Foreskin melanocyte (primary cell): ENCODE measurements at places on chromosomes 4 and X.
A peak's percentile ranks its signal among the peaks of the same experiment; 100 is the strongest.

DNA sequence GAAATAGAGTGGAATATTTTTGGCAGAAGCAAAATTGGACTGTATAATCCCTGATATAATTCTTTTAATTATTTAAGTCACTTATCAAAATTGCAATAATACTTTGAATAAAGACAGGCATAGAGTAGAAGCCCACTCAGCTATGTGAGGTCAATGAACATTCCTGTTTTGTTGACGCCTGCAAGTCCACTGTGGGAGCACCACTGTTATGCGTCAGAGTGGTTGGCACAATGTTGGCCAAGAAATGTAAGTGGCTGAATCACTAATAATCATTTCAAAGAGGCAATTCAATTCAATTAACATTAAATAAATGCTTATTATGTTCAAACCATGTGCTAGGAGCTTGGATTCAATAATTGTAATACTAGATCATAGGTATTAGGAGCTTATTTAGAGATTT, 221.0 kb downstream of the SPCS3 start:
- DNase-seq: no peak

DNA sequence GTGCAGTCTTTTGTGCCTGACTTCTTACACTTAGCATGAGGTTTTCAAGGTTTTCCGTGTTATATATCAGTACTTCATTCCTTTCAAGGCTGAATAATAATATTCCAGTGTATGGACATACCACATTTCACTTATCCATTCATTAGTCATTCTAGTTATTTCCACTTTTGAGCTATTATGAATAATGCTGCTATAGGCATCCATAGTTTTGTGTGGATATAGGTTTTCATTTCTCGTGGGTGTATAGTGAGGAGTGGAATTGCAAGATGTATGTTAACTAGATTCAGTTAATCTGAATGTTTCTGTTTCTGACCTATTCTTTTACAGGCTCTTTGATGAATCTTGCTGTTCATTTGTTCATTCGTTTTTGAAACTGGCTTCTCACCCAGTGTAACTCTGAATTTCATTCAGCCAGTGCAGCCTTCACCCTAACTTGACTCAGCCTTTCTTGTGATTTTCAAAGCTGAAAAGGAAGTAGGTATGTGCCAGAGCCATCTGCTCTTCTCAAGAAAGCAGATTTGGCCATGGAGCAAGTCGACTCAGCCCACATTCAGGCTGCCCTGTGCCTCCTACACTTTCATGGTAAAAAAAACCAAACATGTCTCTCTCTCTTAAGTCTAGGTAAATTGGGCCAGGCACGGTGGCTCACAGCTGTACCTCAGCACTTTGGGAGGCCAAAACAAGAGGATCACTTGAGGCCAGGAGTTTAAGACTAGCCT, 56.3 kb upstream of the NOCT start:
- no peak for DNase-seq

GRCh38 chrX:1475481-1475880, 22.8 kb upstream of the ASMTL start:
- DNase-seq: no peak

GRCh38 chr4:6999172-7000086, 43.7 kb upstream of the TADA2B start:
- no peak for DNase-seq

DNA sequence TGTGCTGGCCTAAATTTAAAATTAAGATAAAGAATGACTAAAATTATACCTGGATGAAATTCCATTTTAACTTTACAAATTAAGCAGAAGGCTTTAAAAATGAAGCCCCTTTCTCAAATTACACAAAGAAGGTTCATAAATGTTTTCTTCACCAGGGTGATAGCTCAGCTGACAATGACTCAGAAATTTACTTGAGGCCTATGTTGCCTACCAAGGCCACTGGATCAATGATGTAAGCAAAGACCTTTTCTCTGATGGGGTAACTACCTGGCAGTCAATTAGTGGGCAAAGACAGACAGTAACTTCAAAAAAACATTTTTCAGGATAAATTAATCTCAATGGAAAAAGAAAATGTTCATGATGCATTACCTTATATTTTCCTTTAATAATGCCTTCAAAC, 23.9 kb upstream of the GPR34 start:
- DNase-seq: no peak

DNA sequence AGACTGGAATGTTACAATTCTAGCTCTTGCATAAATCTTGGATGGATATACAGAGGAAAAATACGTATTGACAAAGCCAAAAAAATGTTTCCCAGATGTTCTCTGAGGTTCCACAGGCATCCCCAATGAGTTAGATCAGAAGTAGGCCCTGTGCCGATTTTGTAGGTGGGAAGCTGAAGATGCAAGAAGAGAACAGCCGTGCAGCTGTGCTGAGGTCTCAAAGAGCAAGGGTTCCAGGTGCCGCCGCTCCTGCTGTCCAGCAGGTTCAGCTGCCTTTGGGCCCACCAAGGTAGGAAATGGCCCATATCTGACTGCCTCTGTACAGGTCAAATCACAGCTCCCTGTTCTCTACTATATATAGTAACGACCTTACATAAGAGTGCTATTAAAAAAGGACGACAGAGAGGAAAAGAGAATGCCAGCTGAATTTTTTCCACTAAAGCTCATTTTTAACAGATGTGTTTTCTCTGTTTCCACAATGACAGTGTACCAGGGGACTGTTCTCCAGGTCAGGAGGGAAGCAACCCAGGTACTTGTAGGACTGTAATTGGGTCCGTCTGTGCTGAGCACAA, 155.6 kb downstream of the CBR4 start:
- DNase-seq: no peak

- DNase-seq: no peak
These were observed 66.8 kb upstream of the UCP1 start for GRCh38 chr4:140635606-140636005.

DNA sequence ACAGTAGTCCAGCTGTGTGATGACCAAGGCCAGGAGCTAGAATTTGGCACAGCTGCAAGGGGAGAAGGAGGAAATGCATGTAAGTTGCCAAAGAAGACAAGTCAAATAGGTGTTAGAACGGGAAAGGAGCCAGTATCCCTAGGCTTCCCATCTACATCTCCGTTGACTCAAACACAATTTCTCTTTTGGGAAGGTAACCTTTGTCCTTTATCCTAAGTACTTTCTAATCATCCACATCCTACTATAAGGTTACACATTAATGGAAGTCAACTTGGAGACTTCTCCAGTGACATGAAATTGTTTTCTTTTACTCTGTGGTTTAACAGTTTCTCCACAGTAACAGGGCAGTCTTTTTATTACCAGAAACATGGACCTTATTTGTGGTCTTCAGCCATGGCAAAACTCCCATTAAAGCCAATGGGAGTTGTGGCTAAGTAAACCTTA, 620.0 kb downstream of the ANKRD50 start:
- no peak for DNase-seq

- DNase-seq: peak; percentile 65
These were observed at the start of gene SEC24B for GRCh38 chr4:109433205-109434006. TSS of gene SEC24B (plus strand) at chr4:109433815. CDS start at chr4:109433870, 55 bp downstream.

DNA sequence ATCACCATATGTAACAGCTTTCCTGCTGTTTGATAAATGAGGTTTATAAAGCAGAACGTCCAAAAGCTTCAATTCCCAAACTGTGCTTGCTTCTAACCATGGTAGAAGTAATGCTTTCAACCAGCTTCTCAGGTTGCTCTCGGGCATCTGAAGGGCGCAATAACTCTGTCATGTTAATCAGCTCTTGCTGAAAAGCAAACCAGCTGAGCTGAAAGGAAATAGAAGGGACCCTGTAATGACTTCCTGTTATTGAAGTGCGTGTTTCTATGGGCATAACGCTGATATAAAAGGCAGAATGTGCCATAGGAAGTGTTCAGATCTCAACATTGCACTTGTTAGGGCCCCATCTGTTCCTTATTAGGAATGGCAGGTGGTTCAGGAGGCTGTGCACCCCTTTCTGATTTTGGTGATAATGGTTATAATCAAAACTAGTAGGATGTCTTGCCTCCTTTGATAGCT, 21.2 kb downstream of the HERC3 start:
- DNase-seq: no peak

DNA sequence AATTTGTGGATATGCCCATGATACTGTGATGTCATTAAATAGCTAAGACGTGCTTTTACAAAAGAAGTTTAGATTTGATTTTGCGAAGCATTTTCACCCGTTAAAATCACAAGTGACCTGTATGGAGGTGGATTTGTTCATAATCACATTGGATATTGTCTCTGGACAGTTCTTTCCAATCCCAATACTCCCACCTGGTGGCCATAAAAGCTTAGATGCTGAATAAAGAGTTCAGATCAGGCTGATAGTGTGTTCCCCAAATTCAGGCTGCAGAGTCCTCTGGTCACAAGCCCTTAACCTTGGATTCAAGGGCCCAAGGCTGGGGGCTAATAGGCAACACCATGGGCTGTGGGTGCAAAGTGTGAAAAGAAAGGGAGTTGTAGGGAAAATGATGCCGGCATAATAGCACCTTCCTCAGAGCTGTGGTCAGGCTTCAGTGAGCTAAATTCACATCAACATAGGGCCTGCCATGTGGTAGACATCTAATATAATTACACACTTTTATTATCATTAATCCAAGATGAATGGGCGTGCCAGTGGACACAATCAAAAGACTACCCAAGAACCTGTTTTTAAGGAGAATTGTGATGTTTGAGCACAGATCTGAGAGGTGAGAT, 28.1 kb downstream of the SMIM43 start:
- DNase-seq: no peak

DNA sequence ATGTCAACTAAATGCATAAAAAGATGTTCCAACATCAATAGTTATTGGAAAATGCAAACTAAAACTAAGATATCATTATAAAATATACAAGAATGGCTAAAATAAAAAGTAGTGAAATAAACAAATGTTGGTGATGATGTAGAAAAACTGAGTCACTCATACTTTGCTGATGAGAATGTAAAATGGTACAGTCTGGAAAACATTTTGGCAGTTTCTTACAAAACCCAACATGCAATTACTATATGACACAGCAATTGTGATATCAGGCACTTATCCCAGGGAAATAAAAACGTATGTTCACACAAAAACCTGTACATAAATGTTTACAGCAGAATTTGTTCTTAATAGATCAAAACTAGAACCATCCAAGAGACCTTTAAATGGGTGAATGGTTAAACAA, 182.6 kb downstream of the RTL9 start:
- DNase-seq: no peak

- DNase-seq: no peak
These were observed 76.2 kb downstream of the CXCL13 start for GRCh38 chr4:77681792-77682191.

DNA sequence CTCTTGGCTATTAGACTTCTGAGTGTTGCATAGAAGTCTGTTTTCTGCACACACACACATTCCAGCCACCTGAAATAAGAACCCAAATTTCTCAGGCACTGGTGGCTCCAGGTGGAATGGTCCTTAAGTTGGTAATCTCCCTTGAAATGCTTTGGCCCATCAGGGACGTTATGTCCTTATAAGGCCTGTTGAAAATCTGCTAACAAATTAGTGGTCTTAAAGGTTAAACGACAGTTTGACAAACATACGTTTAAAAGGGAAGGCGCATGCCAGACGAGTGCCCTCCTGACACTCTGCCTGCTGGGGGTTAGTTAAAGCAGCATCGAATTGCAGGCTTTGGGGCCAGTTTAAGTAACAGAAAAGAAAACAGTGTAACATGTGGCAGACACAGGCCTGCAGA, 125.0 kb downstream of the TBX22 start:
- no peak for DNase-seq

GRCh38 chr4:21848021-21848420, 100.6 kb downstream of the KCNIP4 start:
- no peak for DNase-seq

GRCh38 chr4:1760521-1761071, 32.5 kb upstream of the FGFR3 start:
- DNase-seq: no peak

DNA sequence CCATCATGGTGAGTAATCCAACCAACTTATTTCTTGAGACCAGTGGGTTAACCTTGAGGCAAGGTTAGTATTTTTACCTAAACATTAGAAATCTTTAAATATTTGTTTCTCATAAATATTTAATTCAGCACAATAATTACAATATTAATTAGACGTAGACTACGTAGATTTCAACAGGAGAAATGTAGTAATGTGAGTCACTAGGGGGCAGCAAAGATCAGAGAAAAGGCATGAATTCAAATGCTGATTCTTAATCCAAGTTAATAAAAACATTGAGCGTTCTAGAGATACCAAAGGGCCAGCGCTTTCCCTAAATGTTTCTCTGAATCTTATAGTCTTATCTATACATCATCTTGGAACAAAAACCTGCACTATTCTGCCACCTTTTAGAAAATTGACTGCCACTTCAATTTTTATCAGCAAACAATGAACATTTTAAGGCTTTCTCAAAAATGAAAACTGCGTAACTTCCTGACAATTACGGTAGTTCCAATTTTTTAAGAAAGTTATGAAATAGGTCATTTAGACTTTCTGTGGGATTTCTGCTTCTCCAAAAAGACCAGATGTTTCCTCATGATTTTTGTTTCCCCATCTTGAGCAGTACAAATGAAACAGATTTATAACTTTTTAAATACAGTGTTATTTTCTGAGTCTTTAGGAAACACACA, 180.7 kb downstream of the GASK1B start:
- DNase-seq: peak; percentile 67

DNA sequence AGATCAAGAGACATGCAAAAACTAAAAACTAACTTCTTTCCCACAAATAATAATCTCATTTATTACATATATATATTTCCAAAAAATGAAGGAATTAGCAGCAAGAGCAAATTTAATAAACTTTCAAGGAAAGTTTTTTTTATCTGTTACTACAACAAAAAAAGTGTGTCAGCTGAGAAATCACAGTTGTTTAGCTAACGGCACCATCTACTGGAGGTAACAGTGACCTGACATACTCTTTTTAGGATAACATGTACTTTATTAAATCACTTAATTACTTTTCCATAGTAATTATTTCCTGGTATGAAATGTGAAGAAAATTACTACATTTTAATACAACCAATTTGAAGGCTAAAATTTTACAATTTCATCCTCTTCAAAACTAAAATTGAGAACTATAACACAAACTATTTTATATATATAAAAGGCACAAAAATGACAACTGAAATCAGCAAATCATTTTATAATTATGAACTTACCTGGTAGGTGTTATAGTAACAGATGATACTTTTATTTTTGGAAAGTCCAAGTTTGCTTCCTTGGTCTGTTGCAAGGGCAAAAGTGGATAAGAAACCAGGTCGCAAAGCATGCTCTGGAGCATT, 9.1 kb downstream of the LAMTOR3 start:
- no peak for DNase-seq

- no peak for DNase-seq
These were observed 36.9 kb upstream of the FAT1 start for GRCh38 chr4:186760576-186760975.

GRCh38 chr4:15536552-15537499, 67.1 kb downstream of the CC2D2A start:
- no peak for DNase-seq

- DNase-seq: no peak
These were observed 32.8 kb downstream of the ABCE1 start for GRCh38 chr4:145130788-145131399.

DNA sequence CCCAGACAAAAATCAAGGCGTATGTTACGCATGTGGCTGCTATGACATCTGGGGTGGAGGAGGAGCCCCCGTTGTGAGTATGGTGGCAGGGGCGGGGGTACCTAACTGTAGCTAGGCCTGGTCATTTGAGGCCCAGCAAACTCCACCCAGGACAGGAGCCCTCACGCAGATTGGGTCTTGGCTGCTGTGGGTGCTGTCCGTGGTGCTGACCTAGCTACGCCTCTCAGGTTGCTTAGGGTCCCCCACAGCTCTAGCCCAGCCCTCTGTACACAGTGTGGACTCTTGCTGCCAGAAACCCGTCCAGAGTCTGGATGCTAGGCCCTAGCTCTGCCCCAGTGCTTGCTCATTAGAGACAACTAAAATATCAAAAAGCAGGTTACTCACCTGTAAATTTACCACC, 146.7 kb upstream of the PSAPL1 start:
- no peak for DNase-seq

GRCh38 chrX:40496728-40497127, 84.0 kb upstream of the ATP6AP2 start:
- no peak for DNase-seq
